ENCODE measurements at places on chromosomes 7 and 10.

- H3K27me3 ChIP-seq, result no peaks in the 10 kb centered on the region
- H3K4me3 ChIP-seq, result no peak overlapping the region
- no peak for DNase-seq
Observed at GRCh38 chr7:38162036-38162435, 16.0 kb upstream of the STARD3NL start.

- peaks cover 36% of the 10 kb centered on the region for H3K4me1 ChIP-seq
- H3K36me3 ChIP-seq, result no peaks in the 10 kb centered on the region
- DNase-seq, result no peak
Observed at GRCh38 chr10:72259491-72260238, 14.1 kb upstream of the DDIT4 start.

DNA sequence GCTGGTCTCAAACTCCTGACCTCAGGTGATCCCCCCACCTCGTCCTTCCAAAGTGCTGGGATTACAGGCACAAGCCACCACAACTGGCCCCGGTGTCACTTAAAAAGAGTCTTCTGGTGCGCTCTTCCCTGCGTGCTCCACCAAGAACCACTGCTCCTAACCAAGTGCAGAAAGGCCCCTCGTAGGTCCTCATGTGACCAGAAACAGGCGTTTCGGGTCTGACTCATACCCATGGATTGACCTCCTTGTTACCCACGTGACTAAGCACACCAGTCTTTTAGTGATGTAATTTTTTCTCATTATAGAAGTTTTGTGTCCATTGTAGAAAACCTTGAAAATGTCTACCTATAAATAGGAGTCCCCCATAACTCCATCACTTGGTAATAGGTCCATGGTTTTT, 13.9 kb downstream of the FKBP6 start:
- H3K4me1 ChIP-seq, result peaks cover 8% of the 10 kb centered on the region
- no peak overlapping the region for H3K4me3 ChIP-seq
- no peak overlapping the region for H3K27ac ChIP-seq
- no peaks in the 10 kb centered on the region for H3K27me3 ChIP-seq

DNA sequence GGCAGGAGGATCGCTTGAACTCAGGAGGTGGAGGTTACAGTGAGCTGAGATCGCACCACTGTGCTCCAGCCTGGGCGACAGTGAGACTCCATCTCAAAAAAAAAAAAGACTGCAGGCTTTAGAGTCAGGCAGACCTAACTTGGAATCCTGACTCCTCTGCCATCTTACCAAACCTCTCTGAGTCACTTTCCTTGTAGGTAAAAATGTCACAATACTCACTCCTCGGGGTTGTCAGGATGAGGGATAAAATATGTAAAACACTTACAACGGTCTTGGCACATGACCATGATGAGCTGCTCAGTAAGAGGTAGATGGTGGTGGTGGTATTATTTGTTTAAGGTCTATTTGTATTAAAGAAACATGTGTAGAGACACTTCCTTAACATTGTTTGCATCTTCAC, 154.1 kb upstream of the PDE1C start:
- no peak for DNase-seq
- H3K4me1 ChIP-seq, result no peaks in the 10 kb centered on the region
- no peak overlapping the region for H3K4me3 ChIP-seq
- no peaks in the 10 kb centered on the region for H3K27me3 ChIP-seq
- no peak overlapping the region for H3K27ac ChIP-seq

GRCh38 chr10:44300666-44301649, 83.9 kb downstream of the CXCL12 start:
- H3K4me3 ChIP-seq, result no peak overlapping the region
- DNase-seq, result no peak
- H3K4me1 ChIP-seq, result peaks cover 2% of the 10 kb centered on the region
- no peaks in the 10 kb centered on the region for H3K36me3 ChIP-seq
- H3K27ac ChIP-seq, result no peak overlapping the region

- H3K27me3 ChIP-seq, result no peaks in the 10 kb centered on the region
- H3K27ac ChIP-seq, result no peak overlapping the region
- H3K4me1 ChIP-seq, result peaks cover 17% of the 10 kb centered on the region
- H3K4me3 ChIP-seq, result no peak overlapping the region
- no peak for DNase-seq
Observed at GRCh38 chr7:40824461-40824860, 689.7 kb downstream of the SUGCT start.

- no peaks in the 10 kb centered on the region for H3K36me3 ChIP-seq
- peaks cover 67% of the 10 kb centered on the region for H3K27me3 ChIP-seq
- no peak overlapping the region for H3K4me3 ChIP-seq
- no peak overlapping the region for H3K27ac ChIP-seq
- peaks cover 9% of the 10 kb centered on the region for H3K4me1 ChIP-seq
- no peak for DNase-seq
Observed at GRCh38 chr10:100817268-100817839, 72.0 kb downstream of the PAX2 start.
